ENCODE measurements at places on chromosomes 13 and 19.
A peak's percentile ranks its signal among the peaks of the same experiment; 100 is the strongest.

DNA sequence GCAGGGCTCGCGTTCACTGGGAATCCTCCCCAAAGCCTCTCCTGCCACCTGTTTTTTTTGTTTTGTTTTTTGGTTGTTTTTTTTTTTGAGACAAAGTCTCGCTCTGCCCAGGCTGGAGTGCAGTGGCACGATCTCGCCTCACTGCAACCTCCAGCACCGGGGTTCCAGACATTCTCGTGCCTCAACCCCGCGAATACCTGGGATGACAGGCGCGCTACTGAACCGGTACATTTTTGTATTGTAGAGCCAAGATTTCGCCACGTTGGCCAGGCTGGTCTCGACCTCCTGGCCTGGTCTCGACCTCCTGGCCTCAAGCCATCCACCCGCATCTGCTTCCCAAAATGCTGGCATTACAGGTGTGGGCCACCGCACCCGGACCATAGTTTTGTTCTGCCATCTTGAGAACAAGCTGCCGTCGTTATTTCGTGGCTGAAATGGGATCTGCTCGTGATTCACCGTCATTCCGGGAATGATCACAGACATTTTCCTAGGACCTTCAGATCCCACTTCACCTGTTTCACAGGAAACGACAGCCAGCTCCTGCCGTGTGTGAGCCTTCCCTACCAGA is 46.8 kb downstream of the OXGR1 start:
- DNase-seq: no peak

DNA sequence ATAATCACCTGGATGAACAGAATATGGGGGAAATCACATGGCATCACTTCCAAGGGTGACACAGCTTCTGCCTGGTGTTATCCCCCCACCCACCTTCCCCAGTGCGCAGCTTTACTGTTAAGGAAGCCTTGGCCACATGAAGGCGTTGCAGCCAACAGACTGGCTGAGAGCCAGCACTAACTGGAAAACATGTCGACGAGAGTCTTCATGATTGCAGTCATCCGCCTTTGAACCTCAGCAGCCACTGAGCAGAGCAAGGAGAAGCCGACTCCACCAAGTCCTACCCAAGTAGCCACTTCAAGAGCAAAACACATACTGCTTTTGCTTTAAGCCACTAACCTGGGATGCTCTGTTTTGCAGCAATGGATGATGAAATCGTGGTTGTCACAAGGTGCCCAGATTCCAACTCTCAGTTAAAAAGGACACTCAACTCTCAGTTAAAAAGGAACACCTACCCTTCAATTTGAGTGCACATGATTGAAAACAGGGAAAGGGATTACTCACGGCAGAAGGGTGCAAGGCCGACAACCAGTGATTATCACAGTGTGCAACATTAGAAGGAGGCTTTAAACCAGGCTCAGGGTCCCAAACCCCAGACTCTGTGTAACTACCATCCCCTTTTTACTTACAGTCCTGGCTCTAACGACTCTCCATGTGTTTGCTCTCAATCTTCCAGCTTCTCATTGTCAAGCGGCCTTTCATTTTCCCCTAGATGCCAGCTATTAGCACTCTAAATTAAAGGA is 149.1 kb downstream of the KLF12 start:
- DNase-seq: no peak

DNA sequence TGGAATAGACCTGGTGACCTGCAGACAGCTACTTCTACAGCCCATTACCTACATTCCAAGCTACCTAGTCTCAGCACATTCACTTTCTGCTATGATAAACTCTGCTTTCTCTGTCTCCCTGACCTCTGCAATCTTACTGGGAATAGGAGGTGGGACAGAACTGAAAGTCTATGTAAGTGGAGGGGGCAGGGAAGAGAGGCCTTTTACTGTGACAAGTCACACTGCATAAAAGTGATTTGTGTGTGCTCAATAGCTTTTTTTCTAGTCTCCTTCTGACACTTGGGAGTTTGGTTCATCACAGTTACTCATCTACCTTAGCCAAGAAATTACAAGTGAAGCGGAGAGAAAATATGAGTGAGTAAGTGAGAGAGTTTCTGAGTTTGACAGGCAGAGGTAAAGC is 322.4 kb downstream of the OLFM4 start:
- no peak for DNase-seq

GRCh38 chr19:48461982-48462655 is 6.7 kb downstream of the KCNJ14 start:
- no peak for DNase-seq

GRCh38 chr19:38387550-38388348 is at the start of gene GGN:
TSS of gene GGN (minus strand) at chr19:38388034. CDS start at chr19:38387261, 773 bp downstream.
- DNase-seq: peak; percentile 97
